AG08395 (cell line): ENCODE measurements at places on chromosomes 16 and 17.

GRCh38 chr17:50361561-50362480 is 11.2 kb downstream of the MRPL27 start:
- DNase-seq = peak; percentile 88

- DNase-seq = no peak
Measured at GRCh38 chr17:62629556-62630364, 2.3 kb downstream of the MRC2 start.

DNA sequence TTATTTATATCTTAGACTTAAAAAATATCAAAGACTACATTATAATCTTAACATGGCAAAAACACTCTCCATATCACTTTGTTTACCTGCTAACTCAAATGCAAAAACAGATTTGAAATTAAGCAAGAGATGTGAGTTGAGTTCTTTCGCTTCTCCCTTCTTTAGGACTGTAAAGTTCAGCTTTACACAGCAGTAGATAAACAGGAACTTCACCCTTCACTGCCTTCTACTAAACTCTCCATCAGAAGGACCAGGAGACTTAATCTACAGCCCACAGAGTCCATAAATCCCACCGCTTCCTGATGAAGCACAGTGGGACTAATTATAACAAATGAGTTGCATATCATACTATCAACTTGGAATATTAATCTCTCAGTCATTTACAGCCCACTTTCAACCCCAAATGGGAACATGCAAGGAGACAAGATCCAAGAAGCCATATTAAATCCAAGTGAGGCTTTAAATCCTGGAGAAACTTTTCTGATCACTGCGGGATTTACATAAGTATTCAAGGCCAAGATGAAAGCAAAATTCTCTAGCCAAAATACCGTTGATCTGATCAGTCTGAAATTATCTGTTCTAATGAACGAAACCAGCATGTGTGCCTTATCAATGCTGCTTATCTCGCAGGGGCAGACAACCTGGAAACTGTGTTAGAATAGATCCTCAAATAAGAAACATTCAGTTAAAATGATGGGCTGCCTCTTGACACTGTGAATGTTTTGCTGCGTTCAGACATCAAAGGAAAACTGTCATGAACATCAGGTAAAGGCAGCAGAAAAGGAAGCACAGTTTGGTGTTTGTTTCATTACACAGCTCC is 1.6 kb downstream of the AMFR start:
- no peak for DNase-seq

- no peak for DNase-seq
Measured at GRCh38 chr17:34261568-34262337, 6.7 kb downstream of the CCL2 start.

GRCh38 chr16:31117384-31118222 is at the start of gene KAT8:
KAT8 (plus strand) TSS chr16:31117664; CDS start chr16:31117682, 18 bp downstream.
- peak; percentile 97 for DNase-seq

DNA sequence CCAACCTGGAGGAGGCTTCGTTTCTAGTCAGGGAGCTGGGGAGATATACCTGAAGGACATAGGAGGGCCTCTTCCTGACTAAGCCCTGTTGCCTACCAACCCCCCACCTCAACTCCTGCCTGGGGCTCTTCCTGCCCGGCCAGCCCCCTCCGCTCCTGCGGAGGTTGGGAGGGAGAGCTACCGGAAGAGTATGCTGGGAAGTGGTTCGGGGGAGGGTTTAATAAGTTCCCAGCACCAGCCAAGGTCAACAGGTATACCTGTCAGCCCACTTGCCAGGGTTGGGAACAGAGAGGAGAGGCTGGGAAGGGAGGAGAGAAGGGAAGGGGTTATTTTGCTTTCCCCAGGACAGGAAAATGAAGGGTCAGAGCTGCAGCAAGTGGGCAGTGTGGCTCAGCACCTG is 4.7 kb downstream of the PPP1R1B start:
- DNase-seq = no peak

GRCh38 chr16:24139282-24139681 is 116.9 kb upstream of the CACNG3 start:
- no peak for DNase-seq

- no peak for DNase-seq
Measured at GRCh38 chr16:84350685-84351400, 17.5 kb upstream of the ATP2C2 start.

DNA sequence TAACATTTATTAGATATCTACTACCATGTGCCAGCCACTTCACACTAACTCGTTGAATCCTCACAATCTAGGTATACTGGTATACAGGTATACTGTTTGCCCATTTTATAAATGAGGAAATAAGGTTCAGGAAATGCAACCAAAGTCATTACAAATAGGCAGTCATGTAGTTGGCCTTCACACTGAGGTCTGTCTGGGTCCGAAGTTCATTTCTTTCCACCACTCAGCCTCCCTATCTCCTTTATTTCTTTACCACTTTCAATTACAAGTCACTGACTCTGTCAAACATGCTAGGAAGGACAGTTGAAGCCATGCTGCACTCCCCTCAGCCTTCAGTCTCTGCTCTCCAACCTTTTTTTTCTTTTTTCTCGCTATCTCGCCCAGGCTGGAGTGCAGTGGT is 20.7 kb upstream of the SIAH1 start:
- no peak for DNase-seq

DNA sequence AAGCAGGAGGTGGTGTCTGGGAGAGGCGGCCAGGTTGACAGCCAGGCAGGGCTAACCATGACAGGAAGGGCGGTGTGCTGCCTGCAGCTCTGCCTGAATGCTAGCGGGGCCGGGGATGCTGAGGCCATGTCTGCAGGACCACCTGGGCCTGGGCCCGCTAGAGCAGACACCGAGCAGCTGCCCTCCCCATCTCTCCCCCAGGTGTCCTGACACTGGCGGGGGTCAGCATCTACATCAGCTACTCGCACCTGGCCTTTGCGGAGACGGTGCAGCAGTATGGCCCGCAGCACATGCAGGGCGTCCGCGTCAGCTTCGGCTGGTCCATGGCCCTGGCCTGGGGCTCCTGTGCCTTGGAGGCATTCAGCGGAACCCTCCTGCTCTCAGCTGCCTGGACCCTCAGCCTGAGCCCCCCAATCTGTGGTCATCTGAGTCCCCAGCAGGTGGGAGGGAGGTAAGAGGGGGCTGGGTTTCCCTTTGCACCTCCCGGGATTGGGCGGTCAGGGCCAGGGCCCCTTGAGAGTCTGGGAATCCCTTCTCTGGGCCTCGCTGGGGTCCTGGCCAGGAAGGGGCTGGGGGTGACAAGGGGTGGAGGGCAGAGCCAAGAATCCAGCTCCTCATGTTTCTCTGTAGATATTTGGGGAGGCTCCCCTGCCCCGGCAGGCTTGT is 7.5 kb downstream of the TMEM235 start:
- DNase-seq = no peak

GRCh38 chr16:87721622-87722585 is 43.9 kb downstream of the KLHDC4 start:
- DNase-seq = no peak

DNA sequence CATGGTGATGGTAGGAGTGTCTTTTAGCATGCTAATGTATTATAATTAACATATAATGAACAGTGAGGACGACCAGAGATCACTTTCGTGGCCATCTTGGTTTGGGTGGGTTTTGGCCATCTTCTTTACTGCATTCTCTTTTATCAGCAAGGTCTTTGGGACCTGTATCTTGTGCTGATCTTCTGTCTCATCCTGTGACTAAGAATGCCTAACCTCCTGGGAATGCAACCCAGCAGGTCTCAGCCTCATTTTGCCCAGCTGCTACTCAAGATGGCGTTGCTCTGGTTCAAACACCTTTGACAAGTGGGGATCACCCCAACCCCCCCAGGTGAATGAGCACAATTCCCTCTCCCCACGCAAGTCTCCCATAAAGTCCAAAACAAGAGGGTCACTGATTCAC is 49.3 kb upstream of the ETV4 start:
- DNase-seq = no peak

- DNase-seq = no peak
Measured at GRCh38 chr17:80295146-80295545, 34.5 kb downstream of the RNF213 start.

DNA sequence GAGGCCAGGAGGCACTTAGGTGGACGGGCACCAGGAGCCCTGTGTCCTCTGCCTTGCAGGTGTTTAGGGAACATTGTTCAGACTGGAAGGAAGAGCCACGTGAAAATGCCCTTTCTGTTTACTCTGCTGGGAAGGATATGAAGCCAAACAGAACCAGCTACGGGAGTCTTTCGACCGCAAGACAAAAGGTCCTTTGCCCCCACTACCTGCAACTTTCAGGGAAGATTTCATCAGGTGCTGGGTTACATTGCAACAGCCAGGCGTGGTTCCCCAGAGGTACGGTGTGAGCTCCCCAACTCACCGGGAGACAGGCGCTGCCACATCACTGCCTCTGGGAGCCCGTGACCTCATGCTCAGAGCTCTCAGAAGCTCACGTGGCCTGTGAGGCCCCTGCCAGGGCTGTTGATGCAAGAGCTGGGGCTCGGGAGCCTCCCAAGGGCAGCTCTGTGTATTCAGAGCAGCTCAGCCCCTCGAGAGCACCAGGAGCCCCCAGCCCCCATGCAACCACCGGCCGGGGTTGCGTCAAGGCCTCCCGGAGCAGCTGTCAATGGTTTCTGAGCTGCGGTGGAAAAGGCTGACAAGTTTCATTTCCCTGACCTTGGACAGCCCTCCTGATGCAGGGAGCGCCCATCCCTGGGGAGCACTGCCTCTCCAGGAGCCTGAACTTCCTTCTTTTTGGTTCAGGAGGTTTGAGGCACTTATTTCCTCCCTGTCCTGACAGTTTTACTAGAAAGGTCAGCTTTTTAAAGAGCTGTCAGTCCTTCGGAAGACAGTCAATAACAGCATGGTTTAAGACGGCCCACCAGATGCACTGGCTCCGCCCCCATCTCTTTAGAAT is 42.1 kb downstream of the TBC1D16 start:
- DNase-seq = peak; percentile 86

- no peak for DNase-seq
Measured at GRCh38 chr17:55163408-55163807, 101.4 kb upstream of the HLF start.

GRCh38 chr17:17818088-17818526 is 18.7 kb downstream of the SREBF1 start:
- DNase-seq = peak; percentile 62

- DNase-seq = peak; percentile 86
Measured at GRCh38 chr16:15507301-15507958, 73.0 kb downstream of the BMERB1 start.
